ENCODE measurements at places on chromosomes 3 and 15. TPM values are rescaled to one million over a fixed set of nuclear protein-coding genes. Genes with fewer than 3 reads are reported as not detected.

KNL1 gene
- total RNA-seq: 5.0 TPM

PP2D1 gene
- not detected for total RNA-seq

EIF4E3 gene
- total RNA-seq: 1.8 TPM

CLDN16 gene
- total RNA-seq: under 0.01 TPM

SKIC8 gene
- 47.1 TPM for total RNA-seq

GOLGA6D gene
- not detected for total RNA-seq

DPPA2 gene
- not detected for total RNA-seq

ECT2 gene
- 14.6 TPM for total RNA-seq

NPAP1 gene
- not detected for total RNA-seq

ACTC1 gene
- 0.33 TPM for total RNA-seq

FBN1 gene
- total RNA-seq: 260 TPM

GHRL gene
- total RNA-seq: not detected

HEXA gene
- total RNA-seq: 80.3 TPM

CTXN2 gene
- total RNA-seq: not detected

ABHD5 gene
- total RNA-seq: 48.5 TPM

AGTR1 gene
- total RNA-seq: 1.5 TPM

RBP2 gene
- not detected for total RNA-seq

CELSR3 gene
- total RNA-seq: 2.1 TPM

SKOR1 gene
- 0.17 TPM for total RNA-seq

TRIM59 gene
- total RNA-seq: 15.2 TPM

TMEM266 gene
- total RNA-seq: 0.26 TPM

METTL6 gene
- 40.8 TPM for total RNA-seq

VIPR1 gene
- total RNA-seq: not detected

EXD1 gene
- total RNA-seq: 0.17 TPM

TMIE gene
- 0.51 TPM for total RNA-seq

DCLK3 gene
- total RNA-seq: under 0.01 TPM

CD200 gene
- 0.17 TPM for total RNA-seq

CADM2 gene
- total RNA-seq: under 0.01 TPM

ROPN1B gene
- total RNA-seq: not detected

SAMMSON gene
- total RNA-seq: under 0.01 TPM

CLDN18 gene
- not detected for total RNA-seq

PLA2G4E gene
- not detected for total RNA-seq

SPTSSB gene
- not detected for total RNA-seq

PLOD2 gene
- 114 TPM for total RNA-seq

TNFAIP8L3 gene
- total RNA-seq: 10.7 TPM

NANOGP8 gene
- total RNA-seq: not detected

NR2E3 gene
- 0.77 TPM for total RNA-seq

LEKR1 gene
- total RNA-seq: 0.26 TPM

SLC22A13 gene
- 0.33 TPM for total RNA-seq

AQP9 gene
- not detected for total RNA-seq

TRH gene
- not detected for total RNA-seq

FGF7 gene
- 488 TPM for total RNA-seq

SLC28A1 gene
- total RNA-seq: not detected

CAPN3 gene
- total RNA-seq: 1.8 TPM

NOX5 gene
- total RNA-seq: 0.33 TPM

PYDC2 gene
- total RNA-seq: not detected

FBXO45 gene
- 6.9 TPM for total RNA-seq
